Hematopoietic multipotent progenitor cell (in vitro differentiated cells): ENCODE measurements at places on chromosomes 16 and 17.

GRCh38 chr17:332023-332422, 20.6 kb downstream of the RPH3AL start:
- no peak for DNase-seq

DNA sequence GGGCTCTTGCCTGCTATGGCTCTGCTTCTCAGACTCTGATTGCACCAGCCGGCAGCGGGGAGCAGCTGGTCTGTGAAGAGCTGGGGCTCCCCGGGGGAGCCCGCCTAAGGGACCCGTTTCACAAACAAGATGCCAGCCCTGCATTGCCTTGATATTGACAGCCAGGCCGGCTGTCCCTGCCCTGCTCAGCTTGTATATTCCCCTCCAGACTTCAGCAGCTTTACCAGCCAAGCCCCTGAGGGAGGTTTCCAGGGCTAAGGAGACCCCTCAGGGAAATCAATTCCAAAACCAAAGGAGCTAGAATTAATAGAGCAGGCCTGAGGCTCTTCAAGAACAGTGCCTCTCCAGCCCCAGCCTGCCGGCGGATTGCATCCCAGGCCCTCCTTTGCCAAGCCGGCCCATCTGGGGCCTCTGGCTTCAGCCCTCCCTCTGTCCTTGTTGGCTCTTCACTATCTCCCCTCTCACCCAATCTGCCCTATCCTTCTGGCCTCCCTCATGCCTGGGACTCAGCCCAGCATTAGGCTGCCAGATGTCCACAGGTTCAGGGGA, 5.7 kb downstream of the CALB2 start:
- no peak for DNase-seq

GRCh38 chr16:49344401-49344800, 29.2 kb upstream of the C16orf78 start:
- no peak for DNase-seq

GRCh38 chr17:75980188-75981018, 1.4 kb downstream of the TEN1 start:
- DNase-seq, result no peak

DNA sequence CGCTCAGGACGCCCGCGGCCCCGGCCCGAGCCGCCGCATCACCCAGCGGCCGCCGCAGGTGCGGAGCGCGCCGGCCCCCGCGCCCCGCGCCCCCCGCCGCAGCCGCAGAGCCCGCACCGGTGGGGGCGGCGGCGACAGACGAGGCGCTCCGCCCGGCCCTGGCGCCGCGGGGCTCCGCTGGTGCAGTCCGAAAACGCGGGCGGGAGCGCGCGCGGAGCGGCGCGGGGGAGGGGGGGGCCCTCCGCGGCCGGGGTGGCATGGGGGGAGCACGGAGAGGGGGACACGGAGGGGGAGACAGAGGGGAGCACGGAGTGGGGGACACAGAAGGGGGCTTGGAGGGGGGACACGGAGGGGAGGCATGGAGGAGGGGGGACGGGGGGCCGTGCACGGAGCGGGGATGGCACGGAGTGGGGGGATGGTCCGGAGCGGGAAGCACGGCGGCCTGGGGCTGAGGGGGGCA, at the start of gene AATK:
Gene AATK (minus strand): TSS at position 189 of the 460 bp plus-strand sequence. CDS start 229 bp downstream, outside the sequence.
- DNase-seq, result no peak

DNA sequence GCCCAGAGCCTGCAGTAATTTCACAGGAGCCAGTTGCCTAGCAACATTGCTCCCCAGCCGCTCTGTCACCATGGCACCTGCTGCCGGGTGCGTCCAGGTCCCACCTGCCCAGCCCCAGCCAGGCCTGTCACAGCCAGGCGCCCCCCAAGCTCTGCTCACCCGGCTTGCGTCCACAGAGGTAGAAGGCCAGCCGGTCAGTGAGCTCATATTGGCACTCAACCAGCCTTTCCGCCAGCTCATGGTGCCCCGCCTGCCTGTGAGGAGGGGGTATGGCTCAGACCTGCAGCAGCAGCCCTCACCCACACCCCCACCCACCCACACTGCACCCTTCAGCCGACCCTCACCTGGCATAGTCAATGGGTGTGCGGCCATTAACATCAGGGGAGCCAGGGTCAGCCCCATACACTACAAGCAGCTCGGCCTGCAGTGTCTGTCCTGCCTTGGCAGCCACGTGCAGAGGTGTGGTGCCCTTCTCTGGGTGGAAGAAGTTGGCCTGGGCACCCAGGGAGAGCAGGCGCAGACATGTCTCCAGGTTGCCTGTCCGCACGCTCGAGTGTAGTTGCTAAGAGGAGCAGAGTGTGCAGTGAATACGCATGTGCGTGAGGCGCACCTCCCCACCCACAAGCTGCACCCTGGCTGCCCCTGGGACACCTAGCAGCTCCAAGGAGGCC, 7.7 kb downstream of the GIT1 start:
- no peak for DNase-seq

GRCh38 chr17:40696651-40697072, 6.9 kb downstream of the KRT24 start:
- no peak for DNase-seq

DNA sequence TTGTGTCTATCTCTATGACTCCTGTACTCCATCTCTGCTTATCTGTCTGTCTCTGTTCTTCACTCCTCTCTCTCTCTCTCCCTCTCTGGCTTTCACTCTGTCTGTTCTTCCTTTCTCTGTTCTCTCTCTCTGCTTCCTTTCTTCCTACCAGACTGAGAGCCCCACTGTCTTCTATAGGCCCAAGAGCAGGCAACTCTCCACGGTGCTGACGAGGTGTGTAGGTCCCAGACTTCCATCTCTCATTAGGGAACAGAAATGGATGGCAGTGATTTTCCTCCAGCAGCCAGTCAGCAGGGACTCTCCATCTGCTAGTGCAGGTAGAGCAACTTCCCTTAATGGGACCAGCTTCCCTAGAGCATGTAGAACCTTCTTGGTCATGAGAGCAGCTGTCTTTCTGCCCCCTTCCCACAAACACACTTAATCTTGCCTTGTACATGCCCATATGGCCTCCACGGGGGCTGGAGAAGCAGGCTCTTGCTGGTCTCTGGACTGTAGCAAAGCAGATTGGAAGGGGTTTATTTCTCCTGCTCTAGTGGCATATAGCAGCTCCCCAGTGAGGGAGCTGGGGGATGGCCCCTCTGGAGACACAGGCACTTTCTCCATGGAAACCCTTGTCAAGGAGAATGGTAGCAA, 47.8 kb upstream of the NLRP1 start:
- no peak for DNase-seq

DNA sequence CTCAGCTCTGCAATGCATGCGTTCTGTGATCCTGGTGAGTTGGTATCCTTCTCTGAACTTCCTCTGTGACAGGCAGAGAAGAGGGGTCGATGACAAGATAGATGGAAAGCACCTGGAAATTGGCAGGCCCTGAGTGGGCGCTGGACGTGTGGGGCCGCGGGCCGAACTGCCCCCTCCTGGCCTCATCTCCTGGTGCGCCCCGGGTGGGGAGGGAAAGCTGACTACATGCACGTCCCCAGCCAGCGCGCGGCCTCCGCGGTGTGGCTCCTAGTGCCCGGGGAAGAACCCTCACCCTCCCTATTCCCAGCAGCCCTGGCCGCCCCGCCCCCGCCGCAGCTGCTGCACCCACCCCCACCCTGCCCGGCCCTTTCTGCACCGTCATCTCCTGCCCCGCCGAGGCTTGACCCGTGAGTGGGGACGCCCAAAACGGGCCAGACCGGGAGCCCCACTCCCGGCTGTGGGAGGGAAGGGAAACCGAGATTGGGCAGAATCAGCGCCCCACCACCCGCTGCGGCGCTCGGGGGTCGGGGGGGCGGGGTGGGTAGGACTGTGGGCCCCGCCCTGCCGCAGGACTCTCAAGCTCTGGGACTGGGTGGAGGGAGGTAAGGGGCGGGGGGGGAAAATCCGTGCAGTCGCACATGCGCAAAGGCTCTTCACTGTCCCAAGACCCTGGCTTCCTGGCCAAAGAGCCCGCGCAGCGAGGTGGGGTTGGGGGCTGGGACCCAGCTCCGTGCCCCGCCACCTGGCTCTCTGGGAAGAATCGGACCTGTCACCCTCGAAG, at the start of gene NOL3:
Gene NOL3 (plus strand): TSS at position 371 of the 781 bp plus-strand sequence.
- DNase-seq, result no peak

GRCh38 chr17:7852919-7853690, 1.8 kb upstream of the TMEM88 start:
- DNase-seq, result no peak
